ENCODE measurements at places on chromosomes 16 and 17.

DNA sequence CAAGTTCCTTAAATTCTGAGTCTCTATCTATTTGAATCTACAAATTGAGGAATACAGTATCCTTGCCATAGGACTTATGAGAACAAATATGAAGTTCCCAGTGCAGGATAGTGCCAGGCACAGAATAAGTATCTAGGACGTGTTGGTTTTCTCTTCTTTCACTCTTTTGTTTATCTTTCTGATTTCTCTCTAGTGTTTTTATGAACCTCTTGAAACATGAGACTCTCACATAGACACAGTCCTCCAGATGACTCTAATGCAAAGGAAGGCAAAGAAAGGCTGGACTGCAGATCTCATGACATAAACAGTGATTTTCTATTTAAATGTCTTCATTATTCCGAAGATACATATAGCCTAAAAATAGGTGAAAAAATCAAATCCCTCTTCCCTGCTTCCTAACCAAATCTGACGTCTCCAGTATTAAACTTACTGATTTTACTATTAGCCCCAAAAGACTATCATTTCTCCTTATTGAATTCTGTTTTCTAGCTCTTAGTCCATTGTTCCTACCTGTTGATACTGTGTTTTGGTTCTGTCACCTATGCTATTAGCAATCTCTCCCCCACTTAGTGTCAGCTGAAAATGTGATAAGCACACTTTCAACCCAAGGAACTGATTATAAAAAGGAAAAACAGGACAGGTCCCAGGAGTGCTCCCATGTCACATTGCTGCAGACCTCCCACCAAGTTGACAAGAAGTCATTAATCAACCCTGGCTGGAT is 24.9 kb upstream of the ADAMTS18 start:
- no peak for DNase-seq

DNA sequence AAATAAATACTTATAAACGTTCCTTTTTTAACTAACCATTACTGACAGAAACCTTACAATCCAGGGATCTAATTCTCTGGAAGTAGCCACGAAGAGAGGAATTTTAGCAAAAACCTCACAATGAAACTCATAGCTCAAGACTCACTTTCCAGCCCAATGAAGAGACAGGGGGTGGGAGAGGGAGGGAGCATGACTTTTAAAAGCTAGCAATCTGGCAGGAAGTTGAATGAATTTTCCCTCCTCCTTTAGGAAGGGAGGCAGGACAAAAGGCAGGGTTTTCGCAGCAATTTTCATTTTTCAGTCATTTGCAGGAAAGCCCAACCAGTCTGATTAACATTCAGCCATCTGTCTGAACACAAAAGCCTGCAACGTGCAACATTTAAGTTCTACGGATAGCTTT is 381.5 kb upstream of the PSMD7 start:
- no peak for DNase-seq

GRCh38 chr17:2602597-2603017 is 9.2 kb downstream of the PAFAH1B1 start:
- no peak for DNase-seq

- DNase-seq = peak; percentile 66
Measured at GRCh38 chr17:27506348-27507218, 50.3 kb downstream of the KSR1 start.

DNA sequence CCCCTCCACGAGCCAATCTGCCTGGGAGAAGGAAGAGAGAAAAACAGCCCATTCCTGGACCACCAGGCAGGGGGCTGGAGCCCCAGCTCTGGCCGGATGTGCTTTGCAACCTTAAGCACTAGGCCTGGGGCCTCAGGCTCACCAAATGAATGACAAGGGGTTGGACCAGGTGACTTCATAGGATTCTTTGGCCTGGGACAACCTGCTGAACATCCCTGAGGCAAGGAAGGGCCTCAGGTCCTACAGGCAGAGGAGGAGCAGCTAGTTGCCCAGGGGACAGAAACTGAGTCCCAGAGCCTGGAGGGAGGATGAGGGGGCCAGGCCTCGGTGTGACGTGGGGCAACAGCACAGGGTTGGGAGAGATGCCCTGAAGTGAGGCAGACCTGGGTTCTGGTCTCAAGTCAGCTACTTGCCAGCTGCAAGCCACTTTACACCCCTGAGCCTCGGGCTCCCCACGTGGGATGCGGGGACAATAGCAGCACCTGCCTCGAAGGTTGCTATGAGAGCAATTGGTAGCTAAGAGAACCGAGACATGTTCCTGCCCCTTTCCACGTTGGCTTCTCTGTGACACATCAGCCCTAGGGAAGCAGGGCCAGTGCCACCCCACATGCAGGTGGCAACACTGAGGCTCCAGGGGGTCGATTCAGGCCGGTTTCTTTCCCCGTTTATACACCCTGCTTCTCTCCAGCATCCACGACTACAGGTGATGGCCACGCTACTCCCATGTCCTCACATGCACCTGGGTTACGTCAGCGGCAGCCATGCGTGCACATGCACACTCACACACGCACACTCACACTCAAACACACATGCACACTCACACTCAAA is 42.6 kb downstream of the CFAP20 start:
- no peak for DNase-seq

GRCh38 chr16:72172105-72173034 is at the start of gene PMFBP1:
TSS of gene PMFBP1 (minus strand) at chr16:72172155. CDS start at chr16:72171208, 947 bp downstream.
- peak; percentile 43 for DNase-seq

DNA sequence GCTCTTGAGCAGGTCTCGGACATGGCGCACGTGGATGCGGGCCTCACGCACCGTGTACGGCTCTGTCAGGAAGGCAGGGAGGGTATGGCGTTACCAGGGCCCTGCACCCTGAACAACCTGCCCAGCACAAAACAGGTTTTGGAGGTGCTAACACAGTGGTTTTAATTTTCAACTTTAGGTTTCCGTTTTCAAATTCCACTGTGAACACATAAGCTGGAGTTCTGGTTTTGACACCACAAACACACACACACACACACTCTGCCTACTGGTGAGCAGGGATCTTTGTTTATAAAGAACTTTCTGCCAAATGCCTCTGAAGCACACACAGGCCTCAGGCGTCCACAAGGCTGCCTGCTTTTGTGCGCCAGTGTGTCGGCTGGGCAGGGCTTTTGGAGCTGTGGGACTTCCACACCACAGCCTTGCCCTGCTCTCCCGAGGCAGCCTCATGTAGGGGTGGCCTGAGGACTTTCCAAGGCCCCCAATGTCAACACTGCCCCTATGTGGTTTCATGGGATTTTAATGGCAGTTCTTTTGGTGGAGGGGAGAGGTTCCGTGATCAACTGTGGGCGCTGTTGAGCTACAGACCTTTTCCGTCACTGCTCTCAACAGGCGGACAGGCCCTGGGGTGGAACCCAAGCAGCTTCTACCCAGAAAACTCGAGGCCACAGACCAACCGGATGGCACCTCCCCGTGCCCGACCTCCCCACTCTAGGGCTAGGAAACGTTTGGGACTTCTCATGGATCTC is 9.4 kb downstream of the CLUH start:
- DNase-seq = no peak

DNA sequence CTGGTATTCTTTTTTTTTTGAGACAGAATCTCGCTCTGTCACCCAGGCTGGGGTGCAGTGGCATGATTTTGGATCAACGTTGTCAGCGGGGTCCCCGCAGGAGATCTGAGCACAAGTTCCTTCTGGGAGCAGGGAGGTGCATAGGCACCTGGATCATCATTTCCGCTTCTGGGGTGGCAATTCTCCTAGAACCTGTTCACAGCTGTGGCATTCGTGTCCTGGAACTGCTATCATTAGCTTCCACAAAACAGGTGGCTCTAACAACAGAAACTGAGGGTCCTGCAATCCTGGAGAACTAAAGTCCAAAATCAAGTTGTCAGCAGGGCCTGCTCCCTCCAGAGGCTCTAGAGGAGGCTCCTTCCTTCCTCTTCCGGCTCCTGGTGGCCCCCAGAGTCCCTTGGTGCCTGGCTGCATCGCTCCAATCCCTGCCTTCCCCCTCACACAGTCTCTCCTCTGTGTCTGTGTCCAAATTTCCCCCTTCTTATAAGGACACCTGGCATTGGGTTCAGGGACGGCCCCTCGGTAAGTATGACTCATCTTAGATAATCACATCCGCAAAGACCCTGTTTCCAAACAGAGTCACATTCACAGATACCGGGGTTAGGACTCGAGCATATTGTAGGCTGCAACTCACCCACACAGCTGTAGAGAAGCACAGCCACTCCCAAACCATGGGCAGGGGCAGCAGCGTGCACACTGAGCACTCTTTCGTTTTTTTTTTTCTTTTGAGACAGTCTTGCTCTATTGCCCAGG is 43.5 kb upstream of the KLHDC4 start:
- peak; percentile 53 for DNase-seq

GRCh38 chr17:77592106-77592865 is 366.2 kb upstream of the TNRC6C start:
- DNase-seq = no peak

DNA sequence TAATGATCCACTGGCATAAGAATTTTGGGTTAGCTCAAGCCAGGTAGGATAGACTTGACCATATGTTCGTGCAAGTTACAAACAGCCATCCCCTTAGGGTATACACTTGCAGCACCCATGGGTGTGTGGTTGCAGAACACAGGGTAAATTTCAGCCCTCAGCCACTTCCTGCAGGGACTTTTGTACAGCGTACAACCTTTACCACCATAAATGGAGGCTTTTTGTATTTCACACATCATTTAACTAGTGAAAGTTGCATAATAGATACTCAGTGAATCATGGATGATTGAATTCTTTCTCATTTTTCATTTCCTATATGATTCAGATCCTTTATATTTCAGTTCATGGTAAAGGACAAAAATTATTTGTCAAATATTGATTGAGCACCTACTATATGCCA is 473.9 kb downstream of the CDH13 start:
- no peak for DNase-seq

DNA sequence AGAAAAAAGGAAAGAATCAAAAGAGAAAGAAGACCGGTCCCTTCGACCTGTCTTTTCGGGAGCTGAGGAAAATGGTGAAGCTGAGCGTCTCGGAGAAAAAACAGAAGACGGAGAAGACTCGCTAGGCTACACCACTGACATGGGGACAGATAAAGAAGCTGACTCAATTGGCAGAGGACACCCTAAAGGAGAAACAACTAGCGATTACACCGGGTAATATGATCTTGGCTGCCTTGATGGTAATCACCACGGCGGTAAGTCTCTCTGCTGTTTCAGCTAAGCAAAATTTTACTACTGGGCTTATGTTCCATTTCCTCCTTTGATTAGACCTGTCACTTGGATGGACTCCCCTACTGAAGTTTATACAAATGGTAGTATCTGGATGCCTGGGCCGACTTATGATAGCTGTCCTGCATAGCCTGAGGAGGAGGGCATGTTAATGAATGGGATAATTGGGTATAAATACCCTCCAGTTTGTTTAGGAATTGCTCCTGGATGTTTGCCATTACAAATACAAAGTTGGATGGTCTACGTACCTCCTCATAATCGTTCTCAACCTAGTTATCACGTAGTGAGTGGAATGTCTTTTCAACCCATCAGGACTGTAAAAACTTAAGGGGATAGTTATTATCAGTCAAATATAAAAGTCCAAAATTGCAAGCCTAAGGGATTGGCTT is 24.1 kb downstream of the ALOX15B start:
- no peak for DNase-seq

- no peak for DNase-seq
Measured at GRCh38 chr17:57396511-57396921, 140.2 kb downstream of the MSI2 start.

DNA sequence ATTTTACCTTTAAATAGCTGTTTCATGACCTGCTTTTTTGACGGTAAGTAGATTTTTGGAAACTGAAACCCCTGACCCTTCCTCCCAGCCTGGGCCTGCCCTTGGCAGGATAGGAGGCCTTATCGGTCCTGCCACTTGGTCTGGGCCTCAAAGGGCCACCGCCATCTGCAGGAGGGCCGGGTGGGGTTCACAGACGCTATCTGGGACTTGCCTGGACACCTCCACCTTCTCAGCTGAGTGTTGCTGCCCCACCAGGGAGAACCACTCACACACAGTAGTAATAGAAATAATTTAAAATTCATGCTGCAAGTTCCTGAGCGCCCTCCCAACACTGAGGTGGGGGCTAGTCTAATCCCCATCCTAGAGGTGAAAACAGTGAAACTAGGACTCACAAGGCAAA is 4.6 kb upstream of the NPRL3 start:
- no peak for DNase-seq

DNA sequence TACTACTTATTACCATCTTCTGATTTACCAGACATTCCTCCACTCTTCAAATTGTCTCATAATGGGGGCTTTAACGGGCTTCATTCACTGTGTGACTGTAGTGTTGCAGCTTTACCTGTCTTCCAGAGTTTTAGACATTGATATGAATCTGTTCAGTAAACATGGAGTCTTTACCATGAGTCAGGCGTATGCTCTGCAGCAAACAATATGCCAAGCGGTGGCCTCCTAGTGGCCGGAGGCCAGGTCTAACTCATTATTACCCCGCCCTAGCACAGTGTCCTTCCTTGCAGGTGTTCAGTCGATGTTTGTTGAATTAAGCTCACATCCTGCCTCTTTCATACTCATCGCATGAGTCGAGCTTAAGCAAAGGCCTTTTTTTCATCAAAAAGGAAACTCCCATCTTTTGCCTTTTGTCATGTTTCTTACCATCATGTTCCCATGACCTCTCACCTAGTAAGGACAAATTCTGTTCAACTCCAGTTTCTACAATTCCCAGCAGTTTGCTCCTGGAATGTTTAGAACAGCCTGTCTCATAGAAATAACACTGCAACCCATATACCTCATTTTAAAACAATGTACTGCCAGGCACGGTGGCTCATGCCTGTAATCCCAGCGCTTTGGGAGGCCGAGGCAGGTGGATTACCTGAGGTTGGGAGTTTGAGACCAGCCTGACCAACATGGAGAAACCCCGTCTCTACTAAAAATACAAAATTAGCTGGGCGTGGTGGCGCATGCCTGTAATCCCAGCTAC is 39.4 kb downstream of the TUBD1 start:
- DNase-seq = peak; percentile 94

- no peak for DNase-seq
Measured at GRCh38 chr17:67865438-67865837, 40.1 kb downstream of the BPTF start.

- DNase-seq = no peak
Measured at GRCh38 chr17:40561871-40562611, 3.2 kb downstream of the CCR7 start.

GRCh38 chr16:67562918-67563707 is 787 bp downstream of the CTCF start:
- peak; percentile 61 for DNase-seq

GRCh38 chr17:68325961-68326360 is 34.7 kb downstream of the ARSG start:
- DNase-seq = no peak

Data from urothelium cell line (cell line).